ENCODE measurements at places on chromosomes 7 and 10.

- no peak for DNase-seq
These were observed 28.6 kb downstream of the SLC35B4 start for GRCh38 chr7:134287916-134288659.

- no peak for DNase-seq
These were observed 74.2 kb downstream of the CUL2 start for GRCh38 chr10:35015843-35016408.

- DNase-seq, result no peak
These were observed 170.8 kb downstream of the VPS50 start for GRCh38 chr7:93402944-93403343.

- no peak for DNase-seq
These were observed at the start of gene GSAP for GRCh38 chr7:77415823-77416620. Gene GSAP, minus strand, starts transcription at chr7:77416349. Its CDS starts 28 bp downstream, at chr7:77416321.

GRCh38 chr10:124325998-124326636 lies 92.6 kb downstream of the OAT start:
- no peak for DNase-seq

DNA sequence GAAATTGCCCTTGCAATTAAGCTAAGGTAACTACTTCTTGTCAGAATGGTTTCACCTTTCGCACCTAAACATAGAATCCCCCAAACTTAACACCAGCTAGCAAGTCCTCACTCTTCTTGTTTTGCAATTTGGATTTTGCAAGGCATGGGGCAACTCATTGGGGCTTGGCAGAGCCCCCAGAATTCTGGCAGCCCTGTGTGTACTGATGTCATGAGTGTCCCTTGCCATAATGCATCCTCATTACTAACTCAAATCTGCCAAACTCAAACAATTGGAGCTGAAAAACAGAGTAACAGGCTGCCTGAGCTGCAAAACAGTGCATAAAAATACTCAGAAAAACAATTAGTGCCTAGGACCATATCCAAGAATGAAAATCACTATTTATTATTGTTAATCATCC lies 7.9 kb upstream of the XPNPEP1 start:
- DNase-seq, result no peak

Measured in inflammatory macrophage treated with lipopolysaccharide for 1 hour (primary cell).